ENCODE measurements at places on chromosomes 12 and 14.

DNA sequence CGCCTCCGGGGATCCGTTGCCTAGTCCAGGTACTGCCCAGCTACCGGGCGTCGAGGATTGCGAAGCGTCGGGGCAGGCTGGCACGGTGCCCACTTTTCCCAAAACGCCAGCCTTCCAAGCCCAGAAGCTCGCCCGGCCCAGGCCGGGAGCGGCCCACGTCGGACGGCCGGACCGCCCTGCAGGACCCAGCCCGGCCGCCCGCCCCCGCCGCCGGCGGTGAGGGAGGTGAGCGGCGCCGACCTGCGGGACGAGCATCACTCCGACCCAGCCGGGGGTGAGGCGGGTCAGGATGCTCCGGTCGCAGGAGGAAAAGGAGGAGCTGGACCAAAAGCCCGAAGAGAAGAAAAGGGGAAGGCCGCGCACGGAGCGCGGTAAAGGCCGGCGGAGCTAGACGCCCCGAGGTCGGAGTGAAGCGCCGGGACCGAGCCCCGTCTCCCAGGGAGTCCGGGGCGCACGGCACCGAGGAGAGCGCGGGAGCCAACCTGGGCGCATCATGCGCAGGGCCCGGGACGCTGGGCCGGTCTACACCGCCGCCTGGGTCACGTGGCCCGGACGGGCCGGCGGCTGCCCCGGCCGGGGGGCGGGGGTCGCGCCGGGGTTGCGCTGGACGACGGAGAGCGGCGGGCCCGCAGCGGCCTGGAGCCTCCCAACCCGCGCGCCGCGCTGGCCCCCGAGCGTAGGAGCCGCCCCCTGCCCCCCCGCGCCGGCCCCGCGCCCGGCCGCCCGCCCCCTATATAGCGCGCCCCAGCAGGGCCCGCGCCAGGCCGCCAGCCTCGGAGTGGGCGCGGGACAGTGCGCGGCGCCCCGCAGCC is at the start of gene AQP5:
TSS of gene AQP5 (plus strand) at position 762 of the 812 bp plus-strand sequence. CDS start 146 bp downstream, outside the sequence.
- DNase-seq = no peak

DNA sequence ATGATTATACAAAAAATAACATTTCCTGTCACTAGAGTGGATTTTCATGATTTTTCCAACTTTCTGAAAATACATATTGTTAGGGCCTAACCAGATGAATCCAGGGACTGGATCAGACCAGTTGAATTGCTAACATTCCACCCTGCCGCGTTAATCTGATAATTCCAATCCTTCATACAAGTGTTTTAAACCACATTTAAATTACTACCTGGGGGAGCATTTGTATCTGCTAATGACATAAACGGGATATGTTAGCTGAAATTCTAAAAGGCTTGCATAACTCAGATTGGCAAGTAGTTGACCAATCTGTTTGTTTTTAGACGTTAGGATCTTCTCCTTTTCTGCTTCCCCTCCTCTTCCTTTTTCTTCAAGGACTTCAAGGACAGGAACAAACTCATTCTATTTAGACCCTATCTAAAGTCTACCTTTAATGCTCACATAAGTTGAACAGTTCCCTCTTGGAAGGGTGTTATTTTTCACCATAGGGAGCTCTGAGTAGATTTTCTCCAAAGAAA is 239.0 kb downstream of the ADAMTS20 start:
- no peak for DNase-seq

- no peak for DNase-seq
These were observed 7.3 kb downstream of the STXBP6 start for GRCh38 chr14:25042362-25043299.

DNA sequence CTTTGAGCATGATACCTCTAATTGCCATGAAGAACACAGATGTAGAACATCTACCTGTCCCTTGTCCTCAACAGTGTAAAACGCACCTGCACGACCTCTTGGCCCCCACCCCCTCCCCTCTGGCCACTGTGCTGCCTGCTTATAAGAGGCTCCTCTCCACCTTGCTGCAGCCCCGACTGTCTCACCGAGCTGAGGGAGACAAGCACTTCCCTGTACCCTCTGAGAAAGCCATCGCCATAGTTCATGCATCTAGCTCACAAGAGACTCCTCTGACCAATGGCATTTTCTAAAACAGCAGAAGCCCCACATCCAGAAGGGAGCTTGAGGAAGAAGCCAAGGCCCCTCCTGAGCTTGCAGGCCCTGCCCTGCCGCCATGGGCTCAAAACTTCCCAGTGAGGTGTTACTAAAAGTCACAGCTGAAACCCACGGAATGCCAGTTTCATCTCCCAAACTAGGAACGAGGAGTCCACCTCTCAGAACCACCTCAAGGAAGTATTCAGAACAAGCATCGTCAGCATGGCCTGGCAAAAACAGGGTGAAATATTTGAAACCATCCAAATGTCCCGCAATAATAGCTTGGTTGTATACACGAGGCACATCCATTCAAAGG is 21.5 kb upstream of the ANO2 start:
- DNase-seq = no peak

DNA sequence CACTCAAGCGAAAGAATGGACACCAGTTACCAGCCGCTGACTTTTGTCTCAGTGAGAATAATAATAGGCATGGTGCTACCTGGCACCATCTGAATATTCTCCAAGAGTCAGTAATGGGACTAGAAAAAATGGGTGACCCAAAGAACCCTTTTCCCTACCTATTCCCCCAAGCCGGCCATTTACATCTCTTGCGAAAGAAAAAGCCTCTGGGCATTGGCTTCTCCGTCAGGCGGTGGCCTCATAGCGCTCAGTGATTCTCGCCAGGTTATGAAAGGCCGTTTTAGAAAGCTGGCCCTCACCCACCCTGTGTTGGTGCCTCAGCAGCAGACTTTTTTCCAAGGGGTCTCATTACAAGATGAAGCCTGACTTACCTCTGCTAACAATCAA is 523 bp upstream of the SLC6A15 start:
- DNase-seq = no peak

DNA sequence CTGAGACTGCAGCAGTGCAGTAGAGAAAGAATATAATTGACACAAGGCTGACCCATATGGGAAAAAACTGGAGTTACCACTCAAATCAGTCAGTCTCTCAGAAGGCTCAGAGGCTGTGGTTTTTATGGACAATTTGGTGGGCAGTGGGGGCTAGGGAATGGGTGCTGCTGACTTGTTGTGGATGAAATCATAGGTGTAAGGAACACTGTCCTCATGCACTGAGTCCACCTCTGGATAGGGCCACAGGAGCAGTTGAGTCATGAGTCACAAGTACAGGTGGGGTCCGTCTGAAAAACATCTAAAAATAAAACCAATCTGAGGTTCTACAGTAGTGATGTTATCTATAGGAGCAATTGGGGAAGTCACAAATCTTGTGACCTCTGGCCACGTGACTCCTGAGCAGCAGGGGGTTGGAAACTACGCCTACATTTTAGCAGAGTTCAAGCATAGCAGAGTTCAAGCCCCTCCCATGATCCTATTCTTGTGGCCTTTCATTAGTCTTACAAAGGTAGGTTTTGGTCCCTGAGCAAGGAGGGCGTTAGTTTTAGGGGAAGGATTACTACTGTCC is 18.1 kb upstream of the SGPP1 start:
- no peak for DNase-seq

DNA sequence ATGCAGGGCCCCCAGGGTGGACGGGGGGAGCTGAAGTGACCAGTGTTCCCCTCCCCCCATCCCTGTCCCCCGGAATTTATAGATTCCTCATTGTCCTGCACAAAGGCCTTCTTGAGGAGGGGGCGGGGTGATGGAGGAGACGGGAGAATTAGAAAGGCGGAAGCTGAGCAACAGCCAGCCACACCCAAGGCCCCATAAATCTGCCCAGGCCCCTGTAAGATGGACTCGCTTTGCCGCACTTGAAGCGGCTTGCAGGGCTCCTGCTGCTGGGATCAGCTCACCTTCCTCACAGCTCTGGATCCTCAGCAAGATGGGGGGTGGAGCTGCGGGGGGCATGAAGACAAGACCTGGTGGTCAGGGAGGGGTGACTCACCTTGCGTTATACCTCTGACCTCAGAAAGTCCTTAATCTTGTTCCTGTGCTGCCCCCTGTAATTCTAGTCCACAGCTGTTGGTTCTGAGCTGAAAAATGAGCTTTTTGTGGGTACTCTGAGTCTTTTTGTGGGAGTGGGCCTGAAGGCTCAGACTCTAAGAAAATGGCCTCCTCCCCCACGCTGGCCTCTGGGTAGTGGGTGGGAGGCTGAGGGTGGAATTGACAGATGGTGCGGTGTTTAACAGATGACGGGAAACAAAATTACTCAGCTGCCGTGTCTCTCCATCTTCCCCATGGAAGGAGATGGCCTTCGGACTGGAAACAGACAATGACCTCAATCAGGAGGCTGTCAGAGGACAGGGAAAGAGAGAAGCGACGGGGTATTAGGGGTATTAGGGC is 15.8 kb upstream of the ANKRD33 start:
- no peak for DNase-seq

- no peak for DNase-seq
These were observed 282 bp upstream of the IGFBP6 start for GRCh38 chr12:53097207-53097563.

DNA sequence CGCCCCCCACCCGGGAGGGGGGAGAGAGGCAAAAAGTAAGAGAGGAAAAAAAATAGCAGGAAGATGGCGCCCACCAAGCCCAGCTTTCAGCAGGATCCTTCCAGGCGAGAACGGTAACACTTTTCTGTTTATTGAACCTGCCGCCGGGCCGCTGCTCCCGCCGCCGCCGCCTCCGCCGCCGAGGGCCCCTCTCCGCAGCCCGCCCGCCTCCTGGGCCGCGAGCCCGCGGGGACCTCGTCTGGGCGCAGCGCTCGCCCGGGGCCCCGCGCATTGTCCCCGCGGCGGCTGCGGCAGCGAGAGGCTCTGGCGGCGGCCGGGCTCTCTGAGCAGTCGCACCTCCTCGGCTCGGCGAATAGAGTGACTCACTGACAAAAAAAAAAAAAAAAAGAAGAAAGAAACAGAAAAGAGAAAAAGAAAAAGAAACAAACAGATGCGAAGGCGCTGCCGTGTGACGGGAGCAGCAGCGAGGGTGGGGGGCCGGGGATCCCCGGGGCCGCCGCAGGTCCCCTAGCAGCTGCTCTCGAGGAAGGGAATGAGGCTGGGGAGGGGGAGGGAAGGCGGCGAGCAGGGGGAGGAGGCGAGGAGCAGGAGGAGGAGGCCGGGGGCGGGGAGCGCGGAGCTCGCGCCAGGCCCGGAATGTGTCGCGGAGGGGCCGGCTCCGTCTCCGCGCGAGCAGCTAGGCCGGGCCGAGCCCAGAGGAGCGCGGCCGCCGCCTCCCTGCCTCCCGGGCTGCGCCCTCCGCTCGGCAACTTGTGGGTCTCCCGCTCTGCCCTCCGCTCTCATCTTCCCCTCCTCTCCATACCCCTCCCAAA is 781 bp downstream of the NPAS3 start:
- DNase-seq = no peak

DNA sequence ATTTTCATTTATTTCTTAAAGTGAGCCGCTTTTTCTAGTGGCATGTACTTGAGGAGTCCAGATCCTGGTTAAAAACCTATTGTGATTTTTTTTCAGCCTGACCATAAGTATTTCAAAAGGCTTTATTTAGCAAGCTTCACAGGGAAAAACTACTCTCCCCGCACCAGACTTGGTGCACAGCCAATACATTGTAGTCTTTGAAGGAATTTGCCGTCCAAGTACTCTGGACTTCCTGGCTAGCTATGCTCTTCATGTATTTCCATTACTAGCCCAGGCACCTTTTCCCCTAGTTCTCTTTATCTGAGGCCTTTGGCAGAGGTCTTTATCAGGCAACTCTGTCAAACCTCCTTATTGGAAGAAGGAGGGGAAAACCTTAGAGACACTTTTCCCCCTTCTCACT is 234.7 kb downstream of the CCDC91 start:
- DNase-seq = no peak

- DNase-seq = no peak
These were observed 12.8 kb downstream of the DIP2B start for GRCh38 chr12:50517421-50518048.

DNA sequence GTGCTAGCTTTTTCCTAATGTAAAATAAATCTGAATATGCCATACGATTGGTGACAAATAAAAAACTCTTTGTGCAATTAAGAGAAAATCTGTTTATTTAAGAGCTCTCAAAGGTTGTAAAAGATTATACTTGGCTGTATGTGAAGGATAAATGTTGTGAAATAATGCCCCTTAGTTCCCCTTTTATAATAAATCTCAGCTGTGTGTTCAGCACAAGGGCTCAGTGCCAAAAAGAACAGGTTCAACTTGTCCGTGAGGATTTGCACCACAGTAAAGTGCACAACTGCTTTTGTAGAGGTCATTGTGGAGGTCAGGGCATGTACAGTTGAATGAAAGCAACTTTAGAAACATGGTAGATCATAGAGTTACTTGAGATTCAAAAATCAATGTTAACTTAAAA is 118.6 kb downstream of the TRMT5 start:
- DNase-seq = no peak

DNA sequence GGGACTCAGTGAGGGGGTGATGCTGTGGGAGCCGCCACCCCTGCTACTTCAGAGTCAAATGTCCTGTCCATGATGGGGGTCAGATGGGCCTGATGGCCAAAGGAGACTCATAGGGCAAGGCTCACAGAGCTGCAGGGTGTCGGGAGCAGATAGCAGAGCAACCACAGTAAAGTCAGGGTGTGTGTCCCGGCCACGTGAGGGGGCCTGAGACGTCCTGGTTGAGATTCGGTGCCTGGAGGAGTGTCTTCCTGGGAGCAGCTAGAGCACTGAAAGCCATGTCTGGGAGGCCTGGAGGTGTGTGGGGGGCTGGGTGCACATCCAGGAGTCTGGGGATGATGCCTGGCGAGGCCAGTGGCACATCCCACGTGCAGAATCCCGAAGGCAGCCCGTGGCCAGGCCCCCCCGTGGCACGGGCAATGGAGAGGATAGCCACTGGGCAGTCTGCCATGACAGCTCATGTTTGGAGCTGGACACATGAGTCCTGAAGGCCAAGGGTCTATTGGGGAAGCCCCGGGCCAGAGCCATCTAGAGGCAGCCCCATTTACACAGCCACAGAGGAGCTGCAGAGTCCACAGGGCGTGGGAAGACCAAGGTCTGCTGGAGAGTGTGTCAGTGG is 308.0 kb upstream of the SFSWAP start:
- no peak for DNase-seq

GRCh38 chr12:117034249-117034648 is 65.0 kb downstream of the TESC start:
- DNase-seq = no peak

- DNase-seq = no peak
These were observed 1.0 kb downstream of the BDKRB1 start for GRCh38 chr14:96257056-96257455.

GRCh38 chr14:102545461-102546265 is 36.1 kb upstream of the ANKRD9 start:
- no peak for DNase-seq

DNA sequence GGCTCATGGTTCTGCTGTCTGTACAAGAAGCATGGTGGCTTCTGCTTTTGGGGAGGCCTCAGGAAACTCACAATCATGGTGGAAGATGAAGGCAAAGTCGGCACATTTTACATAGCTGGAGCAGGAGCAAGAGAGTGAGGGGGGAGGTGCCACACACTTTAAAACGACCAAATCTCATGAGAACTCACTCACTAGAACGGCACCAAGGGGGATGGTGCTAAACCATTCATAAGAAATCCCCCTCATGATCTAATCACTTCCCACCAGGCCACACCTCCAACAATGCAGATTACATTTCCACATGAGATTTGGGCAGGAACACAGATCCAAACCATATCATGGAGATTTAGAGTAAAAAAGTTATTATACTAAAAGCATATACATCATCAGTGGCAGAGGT is 13.6 kb upstream of the LEMD3 start:
- no peak for DNase-seq

All from activated CD4-positive, alpha-beta T cell treated with anti-CD3 and anti-CD28 coated beads, Interleukin-2, amount 50 U/mL, for 24 hours (primary cell).